Fibroblast of the aortic adventitia (primary cell): ENCODE measurements at places on chromosomes 2 and 18. TPM values are rescaled to one million over a fixed set of nuclear protein-coding genes. Genes with fewer than 3 reads are reported as not detected.

Gene LYPD6
- total RNA-seq = 0.54 TPM in 1 of 2 replicates, not detected in the other

Gene UPP2
- total RNA-seq = not detected in 2 replicates

Gene WDR75
- total RNA-seq = 28.7 and 55.7 TPM in 2 replicates

Gene MC2R
- not detected in 2 replicates for total RNA-seq

Gene SGPP2
- not detected in 2 replicates for total RNA-seq

Gene COL6A3
- total RNA-seq = 1,372 and 1,478 TPM in 2 replicates

Gene RMND5A
- total RNA-seq = 18.8 and 20.2 TPM in 2 replicates

Gene SIX3
- not detected in 2 replicates for total RNA-seq

Gene DPP4
- total RNA-seq = 138 and 203 TPM in 2 replicates

Gene CDKL4
- 0.90 and 10.4 TPM in 2 replicates for total RNA-seq
